ENCODE measurements at places on chromosomes 6 and 20.

DNA sequence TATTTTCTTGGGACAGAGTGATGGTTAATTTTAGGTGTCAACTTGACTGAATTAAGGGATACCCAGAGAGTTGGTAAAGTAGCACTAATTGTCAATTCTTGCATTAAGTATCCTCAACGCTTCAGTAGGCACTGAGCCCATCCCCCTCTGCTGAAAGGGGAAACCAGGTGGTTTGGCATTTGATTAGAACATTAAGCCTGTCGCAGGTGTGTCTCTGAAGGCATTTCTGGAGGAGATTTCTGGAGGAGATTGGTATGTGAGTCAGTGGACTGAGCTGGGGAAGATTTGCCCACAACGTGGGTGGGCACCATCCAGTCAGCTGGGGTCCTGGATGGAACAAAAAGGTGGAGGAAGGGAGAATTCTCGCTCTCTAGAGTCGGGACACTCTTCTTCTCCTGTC, 119.8 kb downstream of the RFX6 start:
- no peak for DNase-seq

DNA sequence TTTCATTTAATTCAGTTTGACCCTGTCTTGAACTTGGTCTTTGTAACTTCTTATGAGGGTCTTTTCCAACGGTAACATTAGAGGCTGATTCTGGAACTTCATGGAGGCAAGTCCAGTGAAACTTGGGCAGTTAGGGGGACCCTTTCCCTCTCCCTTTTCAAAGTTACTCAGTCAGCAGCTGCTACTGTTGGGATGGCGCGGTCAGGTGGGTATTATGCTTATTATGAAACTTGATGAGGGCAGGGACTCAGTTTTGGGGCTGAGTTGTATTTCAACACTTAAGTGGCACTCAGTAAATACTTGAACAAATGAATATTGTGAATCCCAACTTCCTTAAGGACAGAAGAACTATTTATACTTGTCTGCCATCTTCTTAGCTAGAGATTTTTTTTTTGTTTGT, 20.8 kb downstream of the TOP1 start:
- DNase-seq, result no peak

- no peak for DNase-seq
These were observed 603 bp upstream of the RAB23 start for GRCh38 chr6:57222743-57223077.

DNA sequence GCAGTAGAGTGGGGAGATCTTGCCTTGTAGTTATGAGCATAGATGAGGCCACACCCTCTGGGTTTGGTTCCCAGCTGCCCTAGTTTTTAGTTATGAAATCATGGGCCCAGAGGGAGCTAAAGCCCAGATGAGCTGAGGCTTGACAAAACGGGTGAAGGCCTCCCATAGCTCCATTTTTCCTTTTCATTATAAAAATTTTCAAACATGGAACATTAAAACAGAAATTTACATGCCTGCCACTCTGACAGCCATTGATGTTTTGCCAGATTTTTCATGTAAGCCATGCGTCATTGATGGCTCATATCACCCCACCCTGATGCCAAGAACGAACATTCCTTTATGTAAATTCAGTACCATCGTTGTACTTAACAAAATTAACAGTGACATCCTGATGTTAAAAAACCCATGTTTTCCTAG, 67.9 kb downstream of the IGF2R start:
- DNase-seq, result no peak

DNA sequence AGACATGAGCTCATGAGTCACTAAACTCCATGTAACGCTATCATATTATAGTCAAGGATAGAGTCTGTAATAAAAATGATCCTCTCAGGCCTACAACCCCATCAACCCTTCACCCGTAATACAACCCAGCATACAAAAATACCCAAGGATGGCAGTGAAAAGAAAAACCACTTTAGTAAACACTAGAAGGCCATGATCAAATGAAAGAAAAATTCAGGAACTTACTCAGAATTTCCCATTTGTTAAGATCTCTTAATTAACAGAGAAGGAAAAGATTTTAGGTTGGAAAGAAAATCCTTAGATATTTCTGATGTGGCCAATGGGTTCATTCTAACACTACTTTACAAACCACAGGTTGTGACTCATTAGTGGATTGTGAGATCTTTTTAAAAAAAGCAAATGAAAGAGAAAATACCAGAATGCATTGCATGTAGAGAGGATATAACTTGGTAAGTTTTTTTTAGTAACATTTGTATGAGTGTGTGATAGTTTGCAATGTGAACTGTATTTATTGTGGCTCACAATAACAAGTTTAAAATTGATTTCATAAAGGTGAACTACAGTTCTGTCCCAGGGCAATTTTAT, 8.0 kb upstream of the UBE2J1 start:
- no peak for DNase-seq

- no peak for DNase-seq
These were observed 2.3 kb upstream of the NCR2 start for GRCh38 chr6:41332842-41333736.

DNA sequence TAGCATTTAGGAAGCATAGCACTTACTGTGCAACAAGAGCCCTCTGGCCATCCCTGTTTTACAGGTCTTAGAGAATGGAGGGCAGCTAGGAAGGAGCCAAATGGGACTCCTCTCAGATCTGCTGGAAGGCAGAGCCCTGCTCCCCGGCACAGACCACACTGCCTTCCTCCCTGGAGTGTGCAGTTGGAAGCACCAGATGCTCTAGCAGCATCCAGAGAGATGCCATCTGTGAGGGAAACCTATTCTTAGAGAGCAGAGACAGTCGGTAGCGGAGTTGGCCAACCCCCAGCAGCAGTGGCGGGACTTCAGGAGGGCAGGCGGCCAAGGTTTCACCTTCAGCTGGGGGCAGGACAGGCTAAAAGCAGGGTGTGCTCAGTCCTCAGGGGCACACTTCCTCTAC, 16.7 kb upstream of the E2F1 start:
- no peak for DNase-seq

DNA sequence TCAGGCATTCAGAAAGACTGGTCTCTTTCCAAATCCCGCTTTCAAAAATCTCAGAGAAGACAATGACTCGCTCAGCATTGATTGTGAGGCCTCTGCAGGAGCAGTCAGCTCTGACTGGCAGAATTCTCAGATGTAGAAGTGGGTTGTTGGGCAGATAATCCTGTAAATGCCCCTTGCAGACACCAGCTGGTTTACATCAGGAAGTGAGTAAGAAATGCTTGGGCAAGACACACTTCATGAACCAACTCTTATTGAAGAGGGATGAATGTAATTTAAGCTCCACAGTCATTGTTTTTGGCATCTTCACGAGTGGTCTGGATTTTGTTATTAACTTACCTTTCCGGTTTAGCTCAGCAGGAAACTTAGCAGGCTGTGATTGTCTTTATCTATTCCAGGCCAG, 166.6 kb downstream of the PLCB4 start:
- no peak for DNase-seq

GRCh38 chr20:57091748-57092111, 174.7 kb downstream of the BMP7 start:
- DNase-seq, result no peak

- no peak for DNase-seq
These were observed 287.0 kb upstream of the MARCKS start for GRCh38 chr6:113570161-113570560.

DNA sequence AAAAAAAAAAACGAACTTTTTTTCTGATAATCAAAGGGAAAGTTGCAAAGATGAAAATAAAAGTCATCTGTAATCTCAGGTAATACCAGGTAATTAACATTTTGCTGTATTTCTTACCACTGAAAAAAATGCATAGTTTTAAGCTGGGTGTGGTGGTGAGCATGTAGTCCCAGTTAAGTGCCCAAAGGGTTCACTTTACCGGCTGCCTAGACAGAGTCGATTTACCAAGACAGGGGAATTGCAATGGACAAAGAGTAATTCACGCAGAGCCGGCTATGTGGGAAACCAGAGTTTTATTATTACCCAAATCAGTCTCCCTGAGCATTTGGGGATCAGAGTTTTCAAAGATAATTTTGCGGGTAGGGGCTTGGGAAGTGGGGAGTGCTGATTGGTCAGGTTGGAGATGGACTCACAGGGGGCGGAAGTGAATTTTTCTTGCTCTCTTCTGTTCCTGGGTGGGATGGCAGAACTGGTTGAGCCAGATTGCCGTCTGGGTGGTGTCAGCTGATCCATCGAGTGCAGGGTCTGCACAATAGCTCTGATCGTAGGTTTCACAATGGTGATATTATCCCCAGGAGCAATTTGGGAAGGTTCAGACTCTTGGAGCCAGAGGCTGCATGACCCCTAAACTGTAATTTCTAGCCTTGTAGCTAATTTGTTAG, 51.9 kb downstream of the RPF2 start:
- DNase-seq, result no peak

DNA sequence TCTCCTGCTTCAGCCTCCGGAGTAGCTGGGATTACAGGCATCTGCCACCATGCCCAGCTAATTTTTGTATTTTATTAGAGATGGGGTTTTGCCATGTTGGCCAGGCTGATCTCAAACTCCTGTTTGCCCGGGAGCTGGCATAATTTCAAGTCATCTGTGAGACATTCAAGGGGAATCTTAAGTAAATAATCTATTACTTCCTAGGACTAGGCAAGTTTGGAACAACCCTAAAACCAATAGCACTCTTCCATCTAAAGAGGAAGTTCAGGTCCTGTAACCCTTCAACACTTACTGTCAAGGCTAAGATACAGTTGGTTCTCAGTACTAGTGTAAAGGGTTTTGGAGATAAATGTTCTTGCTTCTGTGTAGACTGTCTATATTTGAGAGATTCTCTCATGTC, 267.8 kb upstream of the IRAK1BP1 start:
- DNase-seq, result no peak

GRCh38 chr6:11762794-11763459, 15.7 kb downstream of the ADTRP start:
- DNase-seq, result no peak

DNA sequence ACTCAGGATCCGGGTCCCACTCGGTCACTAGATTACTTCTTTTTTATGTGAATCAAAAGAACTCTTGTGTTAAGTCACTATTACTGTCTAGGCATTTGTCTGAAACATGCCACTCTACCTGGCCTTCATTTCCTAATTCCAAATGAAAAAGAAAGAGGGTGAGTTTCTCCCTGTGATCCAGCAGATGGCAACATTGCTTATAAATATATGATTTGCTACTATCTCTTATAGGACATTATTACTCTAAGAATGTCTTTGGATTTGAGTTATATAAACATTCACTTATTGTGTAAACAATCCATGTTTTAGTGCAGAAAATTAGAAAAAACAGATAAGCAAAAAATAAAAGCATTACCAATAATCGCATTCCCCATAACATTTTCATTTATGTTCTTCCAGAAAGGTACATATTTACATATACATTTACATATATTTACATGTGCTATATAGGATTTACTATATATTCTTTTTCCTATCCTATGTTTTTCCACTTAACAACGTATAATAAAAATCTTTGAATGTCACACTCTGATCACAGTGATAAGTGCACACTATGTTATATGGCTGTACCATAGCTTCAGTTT, 66.9 kb downstream of the FAXC start:
- no peak for DNase-seq

GRCh38 chr6:111625461-111626391, 20.0 kb upstream of the TRAF3IP2 start:
- DNase-seq, result no peak

GRCh38 chr20:47557218-47557617, 55.5 kb downstream of the NCOA3 start:
- no peak for DNase-seq

- no peak for DNase-seq
These were observed 95.6 kb downstream of the CDYL start for GRCh38 chr6:4871825-4872224.

- DNase-seq, result no peak
These were observed 21.6 kb downstream of the TPX2 start for GRCh38 chr20:31760519-31761240.

Data from activated effector memory CD4-positive, alpha-beta T cell treated with Interleukin-2 at 50 U/mL for 16 hours (primary cell).